ENCODE measurements at places on chromosomes 12 and 14. TPM values are rescaled to one million over a fixed set of nuclear protein-coding genes. Genes with fewer than 3 reads are reported as not detected.
A peak's percentile ranks its signal among the peaks of the same experiment; 100 is the strongest.

DNA sequence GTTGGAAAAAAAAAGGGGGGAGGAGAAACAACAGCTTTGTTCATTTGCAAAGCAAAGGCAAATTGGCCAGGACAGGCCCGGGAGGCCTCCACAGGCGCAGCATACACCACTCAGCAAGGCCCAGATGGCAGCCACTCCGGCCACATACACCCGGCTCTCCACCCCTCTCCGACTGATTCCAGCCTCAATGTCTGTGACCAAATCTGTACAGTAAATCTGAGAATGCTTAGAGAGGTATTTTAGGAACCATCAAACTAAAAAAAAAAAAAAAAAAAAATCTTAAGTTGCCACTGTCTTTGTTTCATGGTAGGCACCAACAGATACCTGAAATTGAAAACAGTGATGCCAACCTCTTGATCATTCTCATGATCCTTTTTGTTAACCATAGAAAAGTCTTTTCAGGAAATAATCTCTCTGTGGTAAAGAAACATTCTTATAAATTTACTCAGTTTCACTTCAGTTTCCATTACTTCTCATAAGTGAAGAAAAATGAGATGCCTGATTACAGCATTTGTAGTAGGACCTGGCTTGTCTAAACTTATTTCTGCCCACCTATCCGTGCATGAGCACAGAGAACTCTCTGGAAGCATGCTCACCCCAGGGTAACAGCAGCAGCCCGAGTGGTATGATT lies 20.2 kb downstream of the VPS37B start:
- H3K36me3 ChIP-seq: peaks cover 18% of the 10 kb centered on the region
- DNase-seq: no peak
- H3K4me1 ChIP-seq: peaks cover 83% of the 10 kb centered on the region
- H3K4me3 ChIP-seq: no peak overlapping the region

The PRH2 gene
- not detected for total RNA-seq

DNA sequence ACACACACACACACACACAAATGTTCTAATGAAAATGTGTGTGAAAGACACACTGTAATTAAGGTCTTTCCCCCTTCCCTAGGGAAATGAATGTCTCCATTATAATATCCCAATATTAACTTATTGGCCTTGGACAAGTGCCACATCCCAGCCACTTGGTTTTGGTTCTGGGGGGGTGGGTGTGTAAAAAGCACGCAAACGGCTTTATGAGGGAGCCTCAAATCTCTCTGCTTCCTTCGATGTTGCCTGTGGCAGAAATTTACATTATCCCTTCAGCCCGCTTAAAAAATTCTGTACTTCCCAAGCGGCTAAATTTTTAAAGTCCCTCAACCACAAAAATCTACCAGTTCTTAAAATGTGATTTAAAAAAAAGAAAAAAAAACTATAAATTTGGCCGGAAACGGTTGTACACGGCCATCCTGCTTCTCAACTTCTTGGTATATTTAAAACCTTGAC lies 432 bp downstream of the C14orf93 start:
- H3K4me3 ChIP-seq: peak overlapping the region; percentile 88
- peak overlapping the region; percentile 94 for H3K27ac ChIP-seq
- no peak for DNase-seq
- peaks cover 44% of the 10 kb centered on the region for H3K4me1 ChIP-seq
- H3K27me3 ChIP-seq: no peaks in the 10 kb centered on the region

The SERPINA3 gene
- total RNA-seq: not detected

DNA sequence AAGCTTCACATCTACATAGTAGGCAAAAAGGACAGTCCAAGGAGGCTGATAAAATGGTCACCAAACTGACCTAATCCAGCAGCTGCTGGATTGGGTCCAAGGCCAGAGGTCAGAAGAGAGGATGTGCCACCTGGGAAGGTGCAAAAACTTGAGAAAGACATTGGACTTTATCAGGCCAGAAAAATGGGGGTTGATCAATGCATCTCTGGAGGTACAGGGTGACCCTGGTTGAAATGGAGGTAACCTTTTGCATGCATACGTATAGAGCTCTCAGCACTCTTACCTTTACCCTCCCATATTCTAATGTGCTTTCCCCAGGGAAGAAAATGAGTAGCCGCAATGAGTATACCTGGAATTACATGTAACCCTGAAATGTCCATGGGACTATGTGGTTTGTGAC lies 16.0 kb downstream of the BTG1 start:
- peaks cover 35% of the 10 kb centered on the region for H3K36me3 ChIP-seq
- no peak overlapping the region for H3K27ac ChIP-seq
- no peaks in the 10 kb centered on the region for H3K27me3 ChIP-seq
- H3K4me3 ChIP-seq: no peak overlapping the region
- no peak for DNase-seq

The GLI1 gene
- 0.52 TPM for total RNA-seq

The P3H3 gene
- 0.23 TPM for total RNA-seq

The ERP27 gene
- 5.4 TPM for total RNA-seq

The GLIPR1L2 gene
- total RNA-seq: not detected

GRCh38 chr12:117084405-117085317 lies 14.6 kb downstream of the TESC start:
- no peak for DNase-seq
- no peaks in the 10 kb centered on the region for H3K27me3 ChIP-seq
- H3K27ac ChIP-seq: no peak overlapping the region
- H3K36me3 ChIP-seq: peaks cover 19% of the 10 kb centered on the region
- peaks cover 5% of the 10 kb centered on the region for H3K4me1 ChIP-seq

Data from activated CD8-positive, alpha-beta memory T cell treated with anti-CD3 and anti-CD28 coated beads, Interleukin-2, amount 10 ng/mL, durations not matched to agents 7 days and 5 days (primary cell).